CD4-positive, alpha-beta T cell (primary cell): ENCODE measurements at places on chromosomes 2 and 18.
A peak's percentile ranks its signal among the peaks of the same experiment; 100 is the strongest.

- DNase-seq = no peak
These were observed 155.3 kb downstream of the TFCP2L1 start for GRCh38 chr2:121129692-121130091.

DNA sequence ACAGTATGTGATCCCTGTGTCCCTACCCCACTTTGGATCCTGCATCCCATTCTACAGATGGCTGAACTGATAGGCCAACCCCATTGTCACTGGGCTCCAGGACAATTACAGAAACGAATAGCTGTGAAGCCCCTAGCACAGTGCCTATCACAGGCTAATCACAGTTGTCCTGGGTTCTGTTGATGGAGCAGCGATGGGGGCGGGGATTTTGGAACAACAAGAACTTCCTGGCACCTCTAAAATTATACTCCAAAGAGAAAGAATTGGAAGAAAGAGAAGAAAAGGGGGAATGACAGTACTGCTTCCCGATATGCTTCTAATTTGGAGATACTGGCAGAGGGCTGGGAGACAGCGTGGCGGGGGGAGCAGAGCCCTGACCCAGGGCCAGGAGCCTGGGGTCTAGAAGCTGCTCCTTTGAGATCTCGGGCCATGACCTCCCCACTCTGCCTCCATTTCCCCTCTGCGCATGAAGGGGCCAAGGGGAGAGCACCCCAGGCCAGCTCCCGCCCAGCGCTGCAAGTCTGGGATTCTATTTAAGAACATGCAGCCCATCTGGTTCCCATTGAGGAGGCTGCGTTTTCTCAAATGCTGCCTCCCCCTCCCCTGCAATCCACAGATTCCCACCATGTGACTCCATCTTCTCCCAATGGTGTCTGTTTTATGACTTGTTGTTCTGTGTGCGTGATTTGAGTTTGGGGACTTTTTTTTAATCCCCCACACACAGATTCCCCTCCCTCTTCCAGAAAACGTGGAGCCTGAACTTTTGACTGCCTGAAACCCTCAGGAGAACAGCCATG, 202.7 kb downstream of the CYP26B1 start:
- no peak for DNase-seq

- no peak for DNase-seq
These were observed 8.8 kb downstream of the PLCL1 start for GRCh38 chr2:197813093-197813787.

DNA sequence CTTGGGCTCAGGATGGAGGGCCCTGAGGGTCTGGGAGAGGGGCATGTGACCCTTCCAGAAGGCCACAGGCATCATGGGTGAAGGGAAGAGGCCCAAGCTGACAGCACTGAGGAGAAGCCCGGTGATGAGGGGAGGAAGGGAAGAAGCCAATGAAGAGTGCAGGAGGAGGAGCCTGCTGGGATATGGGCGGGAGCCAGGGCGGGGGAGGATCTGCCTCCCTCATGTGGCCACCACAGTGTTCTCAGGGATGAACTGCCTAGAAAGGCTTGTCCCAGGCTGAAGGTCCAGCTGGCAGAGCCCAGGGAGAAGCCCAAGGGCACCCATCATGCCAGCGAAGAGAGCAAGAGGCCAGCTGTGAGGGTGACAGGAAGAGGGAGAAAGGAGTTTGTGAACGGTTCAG, 24.6 kb upstream of the PLB1 start:
- no peak for DNase-seq

GRCh38 chr2:48474574-48475298, 55.2 kb upstream of the STON1 start:
- no peak for DNase-seq

GRCh38 chr2:234335661-234336228, 161.1 kb downstream of the ARL4C start:
- peak; percentile 79 for DNase-seq

DNA sequence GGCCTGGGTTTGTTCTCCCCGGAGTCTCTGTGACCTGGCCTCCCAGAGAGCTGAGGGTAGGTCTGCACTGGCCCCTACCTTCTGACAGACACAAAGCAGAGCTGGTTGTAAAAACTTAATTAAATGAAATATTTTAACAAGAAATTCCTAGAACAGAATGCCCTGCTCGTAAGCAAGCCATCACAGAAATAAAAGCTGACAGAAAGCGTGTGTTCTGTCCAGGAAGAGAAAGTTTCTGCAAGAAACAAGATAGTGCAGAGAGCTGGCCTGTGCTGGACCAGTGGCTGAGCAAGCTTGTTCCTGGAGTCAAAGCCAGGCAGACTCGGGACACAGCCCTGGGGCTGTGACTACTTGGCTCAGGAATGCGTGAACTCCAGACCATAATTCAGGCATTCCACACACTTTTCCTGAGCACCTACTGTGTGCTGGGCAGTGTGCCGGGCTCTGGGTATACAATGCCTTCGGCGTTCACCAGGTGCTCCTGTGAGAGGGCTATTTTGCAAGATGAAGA, 51.6 kb downstream of the APOB start:
- no peak for DNase-seq

GRCh38 chr2:239589833-239590232, 189.0 kb upstream of the HDAC4 start:
- DNase-seq = no peak

DNA sequence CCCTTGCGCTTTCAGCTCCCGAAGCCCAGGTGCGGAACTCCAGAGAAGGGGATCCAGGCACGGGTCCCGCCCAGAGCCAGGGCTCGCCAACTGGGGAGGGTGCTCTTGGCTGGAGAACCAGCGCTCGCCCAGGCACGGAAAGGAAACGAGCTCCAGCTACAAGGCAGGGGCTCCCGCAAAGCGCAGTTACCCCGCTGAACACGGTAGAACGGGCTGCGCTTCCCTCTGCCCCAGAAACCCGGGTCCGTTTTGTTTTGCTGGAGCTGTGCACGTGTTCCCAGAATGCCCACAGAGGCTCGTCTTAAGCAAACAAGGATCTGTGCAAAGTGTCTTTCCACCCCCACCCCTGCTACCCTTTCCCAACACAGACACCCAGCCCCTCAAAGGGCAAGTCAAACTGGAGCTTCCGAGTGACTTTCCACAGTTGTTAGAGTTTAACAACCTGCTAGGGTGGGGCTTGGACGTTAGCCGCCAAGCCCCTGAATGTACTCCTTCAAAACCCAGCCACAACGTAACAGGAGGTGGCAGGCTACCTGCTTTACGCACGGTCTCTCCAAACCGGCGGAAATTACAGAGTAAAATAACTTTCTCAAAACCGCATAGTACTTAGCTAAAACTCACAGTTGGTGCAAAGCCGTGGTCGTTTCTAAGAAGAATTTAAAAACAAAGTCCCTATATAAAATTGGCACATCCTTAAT, 775 bp downstream of the RNF125 start:
- DNase-seq = peak; percentile 43

DNA sequence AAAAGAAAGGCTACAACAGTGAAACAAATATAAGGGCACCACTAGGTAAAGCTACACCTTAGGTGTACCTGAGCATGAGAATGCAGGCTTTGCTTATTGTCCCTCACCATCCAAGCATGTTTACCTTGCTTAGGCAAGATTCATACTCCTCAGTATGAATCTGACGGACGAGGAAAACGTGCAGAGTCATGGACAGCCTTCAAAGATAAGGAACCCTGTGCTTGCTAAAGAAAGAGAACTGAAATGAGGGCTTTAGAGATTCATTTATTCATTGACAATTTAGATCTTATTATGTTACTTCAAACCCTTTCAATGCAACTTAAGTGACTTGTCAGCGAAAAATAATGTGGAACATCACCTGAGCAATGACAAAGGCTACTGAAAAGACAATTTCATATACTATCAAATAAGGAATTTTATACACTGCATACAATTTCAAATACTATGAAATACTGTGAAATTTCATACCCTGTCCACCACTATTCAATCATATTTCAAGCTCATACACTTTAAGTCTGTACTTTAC, 21.7 kb downstream of the CLASP1 start:
- DNase-seq = no peak

DNA sequence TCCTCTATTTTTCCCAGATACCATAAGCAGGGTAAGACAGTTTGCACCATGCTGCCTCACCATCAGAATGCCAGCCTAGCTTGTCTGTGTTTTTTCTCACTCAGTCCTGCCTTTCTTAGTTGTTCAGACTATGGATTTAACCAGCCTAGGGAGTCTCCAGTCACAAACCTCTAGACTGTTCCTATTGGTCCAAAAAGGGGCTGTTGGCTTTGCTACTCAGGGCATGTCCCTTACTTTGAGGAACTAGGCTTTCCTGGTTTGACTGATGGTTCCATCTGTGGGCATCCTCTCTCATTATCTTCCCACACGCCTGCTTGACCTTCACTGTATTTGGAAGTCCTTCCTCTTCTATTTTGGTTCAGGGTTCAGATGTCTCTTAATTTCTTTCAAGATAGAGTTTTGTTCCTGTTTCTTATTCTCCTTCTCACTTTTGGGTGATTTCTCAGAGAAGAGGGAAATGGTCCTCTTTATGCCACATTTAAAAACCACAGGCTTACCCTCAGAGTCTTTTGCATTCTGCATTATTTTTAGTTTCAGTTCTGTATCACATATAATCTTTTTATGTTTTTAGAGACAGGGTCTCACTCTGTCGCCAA, 31.3 kb upstream of the TMEM131 start:
- no peak for DNase-seq

- peak; percentile 67 for DNase-seq
These were observed 182.4 kb downstream of the NCK2 start for GRCh38 chr2:105926960-105927678.

DNA sequence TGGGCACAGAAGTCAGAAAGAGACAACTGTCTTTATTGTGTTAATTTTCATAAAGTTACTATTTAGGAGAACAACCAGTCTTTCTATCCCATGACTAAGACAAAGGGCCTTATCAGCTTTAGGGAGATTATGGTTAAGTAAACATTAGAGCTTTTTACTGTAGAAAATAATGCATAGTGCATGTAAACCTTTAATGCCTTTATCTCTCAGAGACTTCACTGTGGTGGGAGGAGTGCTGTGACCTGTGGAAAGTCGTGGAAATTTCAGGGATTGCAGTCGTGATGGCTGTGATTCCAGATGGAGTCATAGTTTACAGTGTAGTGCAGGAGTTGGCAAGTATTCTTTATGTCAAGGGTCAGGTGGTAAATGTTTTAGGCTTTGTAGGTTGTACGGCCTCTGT, 15.8 kb downstream of the ZNF236 start:
- DNase-seq = no peak

DNA sequence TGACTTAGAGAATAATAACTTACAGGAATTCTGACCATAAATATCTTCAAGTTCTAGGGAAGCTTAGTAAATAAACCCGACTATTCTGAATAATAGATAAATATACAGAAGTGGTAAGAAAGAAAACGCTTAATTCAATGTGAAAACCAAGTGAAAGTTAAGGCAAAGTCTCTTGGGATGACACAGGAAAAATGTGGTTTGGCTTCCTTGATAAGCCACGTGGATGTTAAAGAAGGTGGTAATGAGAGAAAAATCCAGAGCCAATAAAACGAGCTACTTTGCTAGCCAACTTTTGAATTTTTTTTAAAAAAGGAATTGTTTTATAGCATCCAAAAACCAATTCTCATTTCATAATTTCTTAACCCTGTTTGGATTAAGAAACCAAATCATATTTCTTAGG, 166.2 kb upstream of the VRK2 start:
- no peak for DNase-seq

- no peak for DNase-seq
These were observed 32.5 kb upstream of the FOSL2 start for GRCh38 chr2:28360058-28360717.

DNA sequence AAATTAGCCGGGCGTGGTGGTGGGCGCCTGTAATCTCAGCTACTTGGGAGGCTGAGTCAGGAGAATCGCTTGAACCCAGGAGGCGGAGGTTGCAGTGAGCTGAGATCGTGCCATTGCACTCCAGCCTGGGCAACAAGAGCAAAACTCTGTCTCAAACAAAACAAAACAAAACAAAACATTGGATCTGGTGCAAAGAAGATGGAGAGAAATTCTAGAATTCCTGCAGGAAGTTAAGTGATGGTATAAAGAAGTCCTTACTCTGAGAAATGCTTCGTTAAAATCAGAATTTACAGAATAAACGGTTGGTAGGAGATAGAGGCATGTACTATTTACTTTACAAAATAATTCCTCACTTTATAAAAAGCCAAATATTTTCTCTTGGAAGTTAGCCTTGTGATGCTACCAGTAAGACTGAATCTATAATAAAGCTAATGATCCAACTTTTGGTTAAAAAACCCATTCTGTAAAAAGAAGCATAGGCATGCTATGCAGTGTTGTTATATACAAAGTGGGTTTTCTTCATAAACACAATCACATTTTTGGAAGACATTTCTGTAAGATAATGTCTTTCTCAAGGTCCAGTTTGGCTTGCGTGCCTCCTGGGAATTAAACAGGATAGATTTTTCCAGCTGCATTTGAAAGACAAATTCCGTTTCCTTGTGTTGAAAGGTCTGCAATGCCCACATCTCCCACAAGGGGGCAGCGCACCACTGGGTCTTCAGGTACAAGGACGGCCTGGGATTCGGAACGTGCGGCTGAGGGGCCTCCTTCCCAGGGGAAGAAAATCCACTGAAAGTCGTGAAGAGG, 35.6 kb upstream of the PNO1 start:
- peak; percentile 85 for DNase-seq

GRCh38 chr2:182868054-182868796, 1.8 kb upstream of the FRZB start:
- DNase-seq = no peak

- no peak for DNase-seq
These were observed 182.3 kb downstream of the LOXHD1 start for GRCh38 chr18:46474487-46475389.

GRCh38 chr2:173124441-173124840, 48.8 kb downstream of the MAP3K20 start:
- no peak for DNase-seq

- DNase-seq = no peak
These were observed 2.8 kb upstream of the OTOS start for GRCh38 chr2:240143276-240143675.

- no peak for DNase-seq
These were observed 226.3 kb downstream of the ATAD2B start for GRCh38 chr2:23700627-23701026.

GRCh38 chr2:135839713-135840112, 2.7 kb upstream of the LCT start:
- DNase-seq = no peak

DNA sequence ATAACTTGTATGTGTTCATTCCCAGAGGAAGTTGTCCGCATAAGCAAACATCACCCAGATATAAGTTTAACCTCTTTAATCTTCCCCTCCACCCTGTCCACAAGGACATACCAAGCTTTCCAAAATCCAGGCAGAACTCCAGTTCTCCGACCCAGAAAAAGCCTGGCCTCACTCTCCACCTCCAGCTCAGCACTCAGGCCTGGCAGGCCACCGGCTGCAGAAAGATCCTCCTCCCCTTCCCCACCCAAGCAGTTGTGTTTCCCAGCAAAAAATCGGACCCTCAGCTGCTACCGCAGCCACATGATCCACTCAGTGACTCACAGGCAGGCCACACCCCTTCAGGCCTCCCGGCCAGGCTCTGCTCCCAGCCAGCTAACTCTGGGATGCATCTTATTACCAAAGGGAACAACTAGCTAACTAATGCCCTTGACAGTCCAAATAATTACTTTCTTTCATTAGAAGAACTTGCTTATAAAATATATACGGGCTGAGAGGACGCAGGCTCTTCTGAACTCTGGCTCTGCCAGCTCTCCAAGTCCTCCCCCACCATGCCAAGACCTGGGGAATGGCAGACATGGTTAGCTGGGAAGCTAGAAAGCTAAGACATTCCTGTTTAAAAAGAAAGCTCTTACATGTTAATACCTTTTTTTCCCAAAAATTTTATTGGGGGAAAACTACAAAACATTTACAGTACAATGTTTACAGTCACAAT, 4.5 kb downstream of the ZFP36L2 start:
- peak; percentile 75 for DNase-seq
